ENCODE measurements at places on chromosomes 1 and 21.

DNA sequence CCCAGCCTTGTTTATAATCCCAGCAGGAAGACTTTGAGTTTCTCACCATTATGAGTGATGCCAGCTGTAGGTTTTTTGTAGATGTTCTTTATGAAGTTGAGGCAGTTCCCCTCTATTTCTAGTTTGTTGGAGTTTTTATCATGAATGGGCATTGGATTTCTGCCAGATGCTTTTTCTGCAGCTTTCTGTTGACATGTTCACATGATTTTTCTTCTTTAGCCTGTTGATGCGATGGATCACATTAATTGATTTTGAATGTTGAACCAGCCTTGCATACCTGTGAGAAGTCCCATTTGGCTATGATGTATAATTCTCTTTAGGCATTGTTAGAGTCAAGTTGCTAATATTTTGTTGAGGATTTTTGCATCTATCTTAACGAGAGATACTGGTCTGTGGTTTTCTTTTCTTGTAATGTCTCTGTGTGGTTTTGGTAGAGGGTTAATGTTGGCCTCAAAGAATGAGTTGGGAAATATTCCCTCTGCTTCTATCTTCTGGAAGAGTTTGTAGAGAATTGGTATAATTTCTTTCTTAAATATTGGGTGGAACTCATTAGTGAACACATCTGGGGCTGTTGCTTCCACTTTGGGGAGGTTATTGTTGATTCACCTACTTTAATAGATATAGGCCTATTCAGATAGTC is 33.2 kb downstream of the ZBTB40 start:
- DNase-seq = no peak

DNA sequence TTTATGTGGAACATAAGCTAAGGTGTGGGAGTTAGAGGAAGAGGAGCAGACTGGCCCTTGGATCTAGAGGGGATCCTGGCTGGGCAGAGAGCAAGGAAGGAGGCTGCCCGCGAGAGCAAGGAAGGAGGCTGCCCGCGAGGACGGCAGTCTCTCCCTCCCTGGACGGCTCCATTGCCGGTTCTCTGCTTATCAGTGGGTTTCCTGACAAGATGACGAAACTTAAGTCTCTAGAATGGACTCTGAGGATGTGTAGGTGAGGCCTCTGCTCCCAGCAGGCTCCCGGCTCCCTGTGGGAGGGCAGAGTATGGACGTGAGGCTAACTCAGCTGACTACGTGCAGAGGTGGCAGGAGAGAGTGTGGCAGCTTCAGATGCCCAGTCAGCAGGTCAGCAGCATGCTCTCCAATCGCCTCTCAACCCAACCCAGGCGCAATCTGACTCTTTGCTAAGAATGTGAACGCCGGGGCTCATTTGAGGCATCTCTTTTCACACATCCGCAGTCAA is 6.1 kb downstream of the MYBPHL start:
- DNase-seq = no peak

- no peak for DNase-seq
These were observed 14.7 kb downstream of the CLSTN1 start for GRCh38 chr1:9809100-9809510.

- no peak for DNase-seq
These were observed 85.2 kb downstream of the ARHGEF10L start for GRCh38 chr1:17624611-17625233.

- no peak for DNase-seq
These were observed 4.8 kb upstream of the EDARADD start for GRCh38 chr1:236389253-236389652.

DNA sequence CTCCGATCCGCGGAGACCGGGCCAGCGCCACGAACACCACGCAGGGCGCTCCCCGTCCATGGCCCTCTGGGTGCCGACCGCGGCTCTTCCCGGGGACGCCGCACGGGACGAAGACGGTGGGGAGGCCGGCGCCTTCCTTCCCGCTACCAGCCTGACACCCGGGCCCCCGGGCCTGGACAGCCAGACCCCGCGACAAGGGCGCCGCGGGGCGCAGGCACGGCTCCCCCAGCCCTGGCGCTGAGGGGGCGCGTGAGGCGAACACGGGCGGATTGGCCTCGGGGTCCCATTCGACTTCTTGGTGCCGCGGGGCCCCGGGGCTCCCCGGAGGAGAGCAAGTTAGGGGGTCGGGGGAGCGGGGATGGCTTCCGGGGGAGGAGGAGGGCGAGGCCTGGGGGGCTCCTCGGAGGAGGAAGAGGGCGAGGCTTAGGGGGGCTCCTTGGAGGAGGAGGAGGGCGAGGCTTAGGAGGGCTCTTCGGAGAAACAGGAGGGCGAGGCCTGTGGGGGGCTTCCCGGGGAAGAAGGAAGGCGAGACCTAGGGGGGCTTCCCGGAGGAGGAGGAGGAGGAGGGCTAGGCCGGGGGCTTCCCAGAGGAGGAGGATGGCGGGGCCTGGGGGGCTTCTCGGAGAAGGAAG is 537 bp upstream of the KLHL17 start:
- no peak for DNase-seq

DNA sequence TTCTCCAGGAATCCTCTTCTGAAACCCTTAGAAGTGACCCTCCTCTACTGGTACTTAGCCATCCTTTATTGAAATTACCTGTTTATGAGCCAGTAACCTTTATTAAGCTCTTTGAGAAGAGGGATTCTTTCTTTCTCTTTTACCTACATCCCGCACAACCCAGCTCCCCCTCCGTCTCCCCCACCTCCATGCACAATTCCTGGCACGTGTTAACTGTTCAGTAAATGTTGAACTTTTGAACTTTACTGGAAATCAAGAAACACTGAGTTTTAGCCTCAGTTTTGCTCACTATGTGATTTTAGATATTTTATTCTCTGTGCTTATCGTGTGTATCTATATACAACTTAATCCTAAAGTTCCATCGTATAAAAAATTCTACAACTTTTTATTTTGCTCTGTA is 1.8 kb downstream of the TMED5 start:
- no peak for DNase-seq

DNA sequence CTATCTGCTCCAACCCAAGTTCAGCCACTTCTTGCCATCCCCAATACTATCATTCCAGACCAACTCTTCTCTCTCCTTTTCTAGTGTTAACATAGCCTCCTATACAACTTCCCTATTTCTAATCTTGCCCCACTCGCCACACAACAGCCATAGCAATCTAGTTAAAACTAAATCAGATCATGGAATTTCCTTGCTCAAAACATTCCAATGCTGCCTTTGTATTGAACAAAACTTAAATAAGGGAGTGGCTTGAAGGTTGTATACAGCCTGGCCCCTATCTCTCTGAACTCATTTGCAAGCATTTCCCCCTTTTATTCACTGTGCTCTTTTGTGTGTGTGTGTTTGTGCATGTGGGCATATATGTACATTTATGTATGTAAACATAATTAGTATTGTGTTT is 118.1 kb upstream of the SGIP1 start:
- no peak for DNase-seq

DNA sequence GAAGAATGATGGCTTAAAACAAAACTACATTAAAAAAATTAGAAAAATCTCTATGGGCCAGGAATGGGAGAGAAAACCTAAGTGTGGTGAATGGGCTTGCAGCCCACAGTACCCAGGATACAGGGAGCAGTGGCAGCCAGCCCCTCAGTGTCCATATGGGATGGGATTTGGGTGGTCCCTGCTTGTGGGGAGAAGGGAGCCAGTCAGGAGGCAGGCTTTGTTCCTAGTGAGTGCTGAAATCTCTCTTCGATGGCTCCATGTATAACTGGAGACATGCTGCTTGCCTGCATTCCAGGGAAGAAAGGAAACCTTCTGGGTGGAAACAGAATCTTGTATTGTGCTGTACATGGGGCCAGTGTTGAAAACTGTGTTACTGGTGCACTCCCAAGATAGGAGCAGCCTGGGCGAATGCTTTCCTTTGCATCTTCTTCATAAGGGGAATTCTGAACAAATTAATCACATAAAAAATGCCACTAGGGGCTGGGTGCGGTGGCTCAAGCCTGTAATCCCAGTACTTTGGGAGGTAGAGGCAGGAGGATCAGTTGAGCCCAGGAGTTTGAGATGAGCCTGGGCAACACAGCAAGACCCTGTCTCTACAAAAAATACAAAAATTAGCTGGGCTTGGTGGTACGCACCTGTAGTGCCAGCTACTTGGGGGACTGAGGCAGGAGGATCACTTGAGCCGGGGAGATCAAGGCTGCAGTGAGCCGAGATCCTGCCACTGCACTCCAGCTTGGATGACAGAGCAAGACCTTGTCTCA is 36.0 kb downstream of the PTPRU start:
- no peak for DNase-seq

GRCh38 chr1:2982615-2983318 is 38.5 kb upstream of the ACTRT2 start:
- DNase-seq = no peak

GRCh38 chr1:22971611-22972405 is 858 bp downstream of the LACTBL1 start:
- no peak for DNase-seq

GRCh38 chr1:150620919-150621318 is 8.5 kb downstream of the ENSA start:
- DNase-seq = no peak

DNA sequence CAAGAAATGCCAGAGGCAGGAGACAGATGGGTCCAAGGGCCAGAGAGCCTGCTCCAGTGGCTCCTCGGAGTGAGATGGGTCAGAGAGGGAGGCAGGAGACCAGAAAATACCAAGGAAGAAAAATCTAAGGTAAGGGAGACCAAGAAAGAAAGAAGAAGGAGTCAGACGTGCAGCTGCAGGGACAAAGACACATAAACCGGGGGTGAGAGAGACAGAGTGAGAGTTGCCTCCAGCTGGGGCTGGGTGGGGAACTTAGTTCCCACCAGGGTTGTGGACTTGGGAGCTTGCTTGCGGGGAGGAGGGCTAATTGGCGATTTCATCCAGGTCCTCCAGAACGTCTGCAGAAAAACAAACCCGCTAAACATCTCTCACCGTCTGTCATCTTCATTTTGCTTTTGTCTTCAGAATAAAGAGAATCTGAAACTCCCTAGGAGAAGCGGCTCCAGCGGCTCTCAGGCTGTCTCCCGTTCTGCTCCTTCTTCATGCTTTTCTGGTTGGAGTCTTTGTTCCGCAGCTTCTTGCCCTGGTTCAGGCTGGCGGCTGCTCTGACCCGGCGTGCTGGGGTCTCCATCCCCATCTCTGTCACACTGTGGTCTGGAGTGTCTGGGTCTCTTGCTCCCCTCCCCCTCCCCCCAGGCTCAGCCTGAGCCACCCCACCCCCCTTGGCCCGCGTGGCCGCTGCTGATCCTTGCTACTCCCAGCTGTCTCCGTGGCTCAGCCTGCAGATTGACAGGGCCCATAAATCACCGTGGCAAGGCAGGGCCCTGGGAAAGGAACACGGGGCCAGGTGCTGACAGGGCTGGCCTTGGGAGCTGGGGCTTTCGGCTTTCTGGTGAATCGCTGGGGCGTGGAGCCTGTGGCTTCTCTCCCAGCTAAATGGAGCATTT is 66.6 kb downstream of the UBIAD1 start:
- DNase-seq = no peak

- no peak for DNase-seq
These were observed 95.3 kb upstream of the GADD45A start for GRCh38 chr1:67589519-67590233.

DNA sequence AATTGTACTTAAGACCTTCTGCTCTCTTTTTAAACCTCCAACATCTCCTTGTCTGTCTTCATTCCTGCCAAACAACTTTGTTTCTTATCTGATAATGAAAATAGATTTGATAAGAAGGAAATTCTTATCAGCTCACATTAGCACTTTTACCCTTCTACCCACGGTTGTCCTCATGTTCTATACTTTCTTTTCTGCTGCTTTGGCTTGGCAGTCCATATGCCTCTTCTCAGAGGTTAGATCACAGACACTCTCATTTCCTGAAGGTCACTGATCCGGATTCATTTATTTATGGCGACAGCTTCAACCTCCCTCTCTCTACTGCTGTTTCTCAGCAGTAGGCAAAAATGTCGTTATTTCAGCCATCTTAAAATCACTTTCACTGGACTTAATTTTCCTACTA is 2015.8 kb downstream of the NCAM2 start:
- DNase-seq = no peak

DNA sequence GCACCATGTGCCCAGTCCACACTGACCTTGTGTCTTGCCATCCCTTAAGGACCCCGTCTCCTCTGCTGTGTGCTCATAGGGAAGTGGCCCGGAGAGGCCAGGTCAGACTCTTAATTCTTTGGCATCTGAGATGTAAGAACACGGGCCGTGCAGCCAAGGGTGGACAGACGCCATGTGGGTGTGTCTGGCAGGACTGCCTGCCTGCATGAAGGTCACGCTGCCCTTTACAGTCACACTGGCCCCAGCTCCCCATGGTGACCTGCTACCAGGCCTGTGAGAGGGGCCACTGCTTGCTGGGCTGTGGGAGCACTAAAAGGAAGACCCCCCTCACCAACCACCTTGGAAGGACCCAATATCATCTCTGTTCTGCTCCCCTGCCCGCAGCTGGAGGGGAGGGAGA is 17.7 kb downstream of the DHRS3 start:
- no peak for DNase-seq

- no peak for DNase-seq
These were observed 253.1 kb upstream of the DUSP10 start for GRCh38 chr1:221994939-221995338.

DNA sequence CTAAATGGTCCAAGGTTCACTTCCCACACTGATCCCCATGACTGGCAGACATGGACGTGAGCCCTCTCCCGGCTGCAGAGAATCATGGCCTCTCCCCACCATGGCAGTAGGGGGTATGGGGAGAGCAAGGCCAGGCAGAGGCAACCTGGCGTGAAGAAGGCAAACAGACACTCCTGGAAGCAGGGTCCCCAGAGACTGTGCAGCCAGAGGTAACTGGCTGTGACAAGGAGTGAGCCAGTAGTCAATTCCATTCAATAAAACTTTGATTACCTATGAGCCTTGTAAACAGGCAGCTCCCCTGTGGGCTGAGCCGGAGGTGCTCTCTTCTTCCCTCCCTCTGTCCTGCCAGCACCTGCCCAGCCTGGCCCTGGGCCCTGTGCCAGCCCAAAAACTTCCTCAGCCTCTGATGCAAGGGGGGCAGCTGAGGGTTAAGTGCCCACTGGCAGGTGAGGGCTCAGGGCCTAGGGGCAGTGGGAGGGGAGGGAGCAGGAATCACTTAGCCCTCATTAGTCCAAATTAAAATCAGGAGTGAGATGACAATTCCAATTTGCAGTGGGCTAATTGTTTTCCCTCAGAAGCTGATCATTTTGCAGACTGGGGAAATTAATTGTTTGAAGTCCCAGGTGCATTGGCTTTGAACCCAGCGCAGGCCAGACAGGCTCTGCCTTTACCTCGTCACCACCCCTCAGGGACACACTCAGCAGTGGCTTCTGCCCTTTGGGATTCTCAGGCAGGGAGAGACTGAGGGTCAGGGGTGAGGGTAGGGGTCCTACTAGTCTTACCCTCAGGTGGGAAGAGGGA is 35.6 kb downstream of the LRRN2 start:
- peak; percentile 57 for DNase-seq

- no peak for DNase-seq
These were observed 394.6 kb downstream of the LRRIQ3 start for GRCh38 chr1:73803380-73803779.

DNA sequence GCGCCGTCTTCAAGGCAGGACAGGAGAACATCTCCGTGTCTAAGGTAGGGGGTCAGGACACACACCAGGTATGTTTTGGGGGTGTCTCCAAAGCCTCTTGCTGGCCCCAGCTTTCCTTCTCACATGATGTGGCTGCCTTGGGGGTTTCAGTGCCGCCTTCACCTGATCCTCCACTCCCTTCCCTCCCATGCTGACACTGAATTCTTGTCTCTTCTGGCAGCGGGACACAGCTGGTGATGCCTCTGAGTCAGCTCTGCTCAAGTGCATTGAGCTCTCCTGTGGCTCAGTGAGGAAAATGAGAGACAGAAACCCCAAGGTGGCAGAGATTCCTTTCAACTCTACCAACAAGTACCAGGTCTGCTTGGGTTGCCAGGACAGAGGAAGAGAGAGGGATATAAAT is 13.5 kb downstream of the ATP1A2 start:
- no peak for DNase-seq

All from NCI-H774 (cell line).